ENCODE measurements at places on chromosomes 2 and 18. TPM values are rescaled to one million over a fixed set of nuclear protein-coding genes. Genes with fewer than 3 reads are reported as not detected.

ADNP2 gene
- 43.6 TPM for total RNA-seq

TSPYL6 gene
- not detected for total RNA-seq

GRCh38 chr2:232843834-232844233, 26.2 kb upstream of the SNORC start:
- no peak for DNase-seq
- peaks cover 79% of the 10 kb centered on the region for H3K36me3 ChIP-seq
- H3K27ac ChIP-seq: no peak overlapping the region
- H3K27me3 ChIP-seq: no peaks in the 10 kb centered on the region
- peaks cover 12% of the 10 kb centered on the region for H3K4me1 ChIP-seq

DARS1 gene
- 51.8 TPM for total RNA-seq

DNA sequence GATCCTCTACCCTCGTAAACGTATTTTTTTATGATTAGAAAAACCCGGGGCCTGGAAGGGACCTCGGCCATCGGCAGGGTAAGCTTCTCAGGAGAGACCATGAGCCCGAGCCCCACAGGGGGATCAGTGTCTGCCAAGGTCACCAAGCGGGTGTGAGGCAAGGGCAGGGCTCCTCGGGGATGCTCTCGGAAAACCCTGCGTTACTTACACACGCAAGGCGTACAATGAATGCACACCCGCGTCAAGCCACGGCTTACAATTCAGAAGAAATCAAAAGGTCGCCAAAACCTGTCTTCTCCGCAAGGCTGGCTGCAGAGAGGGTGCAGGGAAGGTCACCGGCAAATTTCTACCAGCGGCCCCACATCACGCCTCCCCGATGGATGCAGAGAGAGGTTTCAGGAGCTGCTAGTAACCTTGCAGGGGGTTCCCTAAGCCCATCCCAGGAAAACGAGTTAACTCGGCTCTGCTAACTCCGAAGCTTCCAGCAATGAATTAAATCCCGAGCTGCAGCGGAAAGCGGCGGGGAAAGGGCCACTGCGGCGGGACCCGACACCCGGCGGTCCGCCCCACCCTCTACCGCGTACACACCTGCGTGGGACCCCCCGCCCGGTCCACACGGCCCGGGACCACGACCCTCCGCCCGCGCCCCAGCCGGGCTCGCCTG, 638 bp downstream of the ST3GAL5 start:
- H3K4me3 ChIP-seq: peak overlapping the region; percentile 80
- H3K36me3 ChIP-seq: peaks cover 3% of the 10 kb centered on the region
- peak; percentile 5 for DNase-seq

COL4A3 gene
- not detected for total RNA-seq

GRCh38 chr18:22057908-22058527, 111.4 kb upstream of the GATA6 start:
- no peaks in the 10 kb centered on the region for H3K27me3 ChIP-seq
- no peaks in the 10 kb centered on the region for H3K36me3 ChIP-seq
- no peak for DNase-seq
- H3K4me1 ChIP-seq: no peaks in the 10 kb centered on the region
- no peak overlapping the region for H3K4me3 ChIP-seq
- no peak overlapping the region for H3K27ac ChIP-seq

DNA sequence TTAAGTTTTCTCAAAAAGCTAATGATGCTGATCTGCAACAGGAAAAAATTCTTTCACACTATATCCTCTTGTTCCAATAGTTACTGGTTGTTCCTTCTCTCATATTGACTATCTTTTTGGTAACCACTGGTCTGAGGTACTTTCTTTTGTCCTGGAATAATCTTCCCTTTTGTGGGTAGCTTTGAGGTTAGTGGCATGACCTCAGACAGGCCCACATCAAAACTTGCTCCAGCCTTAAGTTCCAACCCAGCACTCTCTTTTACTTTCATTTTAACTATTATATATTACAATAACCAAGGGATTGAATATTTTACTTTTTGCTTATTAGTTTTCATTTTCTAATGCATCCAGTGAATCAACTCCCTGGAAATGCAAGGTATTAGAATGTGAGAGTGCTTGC, 9.5 kb downstream of the REG1A start:
- H3K27me3 ChIP-seq: no peaks in the 10 kb centered on the region
- no peak overlapping the region for H3K4me3 ChIP-seq
- no peaks in the 10 kb centered on the region for H3K4me1 ChIP-seq
- H3K27ac ChIP-seq: no peak overlapping the region
- DNase-seq: no peak
- no peaks in the 10 kb centered on the region for H3K36me3 ChIP-seq

GRCh38 chr18:51578406-51578980, 381.0 kb upstream of the MEX3C start:
- no peak overlapping the region for H3K27ac ChIP-seq
- no peaks in the 10 kb centered on the region for H3K4me1 ChIP-seq
- no peak for DNase-seq

CD8B2 gene
- not detected for total RNA-seq

- DNase-seq: peak; percentile 90
- H3K27ac ChIP-seq: peak overlapping the region; percentile 95
- peaks cover 7% of the 10 kb centered on the region for H3K36me3 ChIP-seq
- H3K4me1 ChIP-seq: peaks cover 59% of the 10 kb centered on the region
- H3K4me3 ChIP-seq: peak overlapping the region; percentile 73
Measured at GRCh38 chr18:79405781-79406575, 10.2 kb downstream of the NFATC1 start.

- DNase-seq: no peak
- no peak overlapping the region for H3K27ac ChIP-seq
- H3K36me3 ChIP-seq: peaks cover 23% of the 10 kb centered on the region
- no peaks in the 10 kb centered on the region for H3K27me3 ChIP-seq
- no peaks in the 10 kb centered on the region for H3K4me1 ChIP-seq
Measured at GRCh38 chr2:178899656-178900055, 92.4 kb upstream of the TTN start.

DNA sequence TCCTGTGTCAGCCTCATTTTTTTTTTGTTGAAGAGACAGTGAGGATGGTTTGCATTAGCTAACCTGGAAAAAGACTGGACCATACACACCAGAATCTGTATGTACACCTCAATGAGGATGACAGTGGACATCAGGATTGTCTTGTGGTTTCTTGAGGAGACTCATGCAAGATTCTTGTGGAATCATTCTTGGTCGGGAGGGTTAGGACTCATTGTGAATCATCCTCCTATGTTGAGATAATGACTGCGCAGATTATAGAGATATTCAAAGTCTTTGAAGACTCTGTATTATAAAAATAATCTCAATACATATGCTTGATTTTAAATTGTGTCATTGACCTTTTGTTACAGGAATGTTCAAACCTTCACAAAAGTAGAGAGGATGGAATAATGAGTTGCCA, 49.1 kb upstream of the DOCK10 start:
- no peak overlapping the region for H3K4me3 ChIP-seq
- H3K4me1 ChIP-seq: no peaks in the 10 kb centered on the region
- no peaks in the 10 kb centered on the region for H3K36me3 ChIP-seq
- no peak overlapping the region for H3K27ac ChIP-seq

DNA sequence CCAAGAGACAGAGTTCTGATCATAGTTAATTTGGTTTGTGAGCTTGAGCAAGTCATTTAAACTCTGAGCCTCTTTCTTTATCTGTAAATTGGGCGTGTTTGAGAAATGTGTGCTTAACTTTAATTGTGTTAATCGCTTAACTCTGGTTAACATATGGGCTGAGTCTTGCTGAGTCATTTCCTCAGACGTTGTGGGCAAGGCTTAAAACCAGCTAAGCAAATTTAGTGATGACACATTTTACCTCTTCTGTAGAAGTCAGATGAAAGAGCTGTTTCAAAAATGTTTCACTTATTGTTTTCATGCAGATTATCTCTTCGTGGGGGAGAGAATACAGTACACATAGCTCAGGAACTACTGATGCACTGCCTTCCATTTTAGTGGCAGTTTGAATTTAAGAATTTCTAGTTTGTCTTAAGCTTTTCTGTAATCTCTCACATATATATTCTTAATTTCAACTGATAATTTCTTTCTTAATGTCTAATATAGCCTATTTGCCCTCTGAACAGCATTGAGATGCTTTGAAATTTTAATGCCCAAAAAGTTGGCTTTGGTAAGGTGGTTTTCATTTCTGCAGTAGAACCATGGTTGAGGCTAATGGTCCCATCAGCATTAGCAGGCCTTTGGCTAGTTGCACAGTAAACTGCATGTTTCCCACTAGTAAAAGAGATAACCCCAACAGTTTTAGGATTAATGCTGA, 34.9 kb downstream of the RAB10 start:
- H3K27ac ChIP-seq: peak overlapping the region; percentile 72
- peak overlapping the region; percentile 39 for H3K4me3 ChIP-seq
- peaks cover 30% of the 10 kb centered on the region for H3K4me1 ChIP-seq

NPHP1 gene
- total RNA-seq: not detected

GRCh38 chr2:41949091-41949882, 98.5 kb upstream of the PKDCC start:
- no peak for DNase-seq
- no peaks in the 10 kb centered on the region for H3K36me3 ChIP-seq
- H3K4me3 ChIP-seq: no peak overlapping the region
- H3K4me1 ChIP-seq: no peaks in the 10 kb centered on the region
- H3K27me3 ChIP-seq: peaks cover 2% of the 10 kb centered on the region

RGPD3 gene
- total RNA-seq: 0.44 TPM

DNA sequence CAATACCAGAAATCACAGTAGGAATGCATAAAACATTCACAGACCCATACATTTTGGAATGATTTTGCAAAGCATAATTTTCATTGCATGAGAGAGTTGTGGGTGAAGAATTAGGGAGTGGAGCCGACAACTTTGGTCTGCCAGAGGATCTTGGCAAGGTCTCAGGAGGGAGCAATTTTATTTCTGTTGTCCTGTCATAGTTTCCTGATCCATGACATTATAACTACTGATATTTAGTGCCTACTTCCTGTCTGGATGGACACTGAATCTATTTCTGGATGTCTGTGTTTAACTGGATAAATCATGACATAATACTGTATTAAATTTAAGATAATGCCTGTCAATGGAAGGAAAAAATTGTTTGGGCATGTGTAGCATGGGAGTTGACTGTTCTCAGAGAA, 2.4 kb downstream of the ITGA4 start:
- H3K4me3 ChIP-seq: peak overlapping the region; percentile 94
- peak overlapping the region; percentile 81 for H3K27ac ChIP-seq
- DNase-seq: no peak
- H3K27me3 ChIP-seq: peaks cover 2% of the 10 kb centered on the region

GRCh38 chr2:217890445-217890844, 112.3 kb downstream of the TNS1 start:
- H3K36me3 ChIP-seq: no peaks in the 10 kb centered on the region
- no peaks in the 10 kb centered on the region for H3K4me1 ChIP-seq
- H3K27ac ChIP-seq: no peak overlapping the region
- no peak overlapping the region for H3K4me3 ChIP-seq

- no peak overlapping the region for H3K4me3 ChIP-seq
- H3K4me1 ChIP-seq: no peaks in the 10 kb centered on the region
- H3K27me3 ChIP-seq: no peaks in the 10 kb centered on the region
- no peak overlapping the region for H3K27ac ChIP-seq
- DNase-seq: peak; percentile 74
Measured at GRCh38 chr18:58135701-58136331, 91.8 kb downstream of the NEDD4L start.

- H3K27ac ChIP-seq: no peak overlapping the region
- H3K36me3 ChIP-seq: no peaks in the 10 kb centered on the region
- DNase-seq: no peak
- no peaks in the 10 kb centered on the region for H3K27me3 ChIP-seq
Measured at GRCh38 chr2:231364961-231365810, 30.3 kb upstream of the B3GNT7 start.

DYNAP gene
- not detected for total RNA-seq

GRCh38 chr2:207565736-207566500, 36.2 kb downstream of the CREB1 start:
- no peak overlapping the region for H3K27ac ChIP-seq
- no peaks in the 10 kb centered on the region for H3K4me1 ChIP-seq
- no peaks in the 10 kb centered on the region for H3K27me3 ChIP-seq
- H3K4me3 ChIP-seq: no peak overlapping the region

GBX2 gene
- total RNA-seq: not detected

DNA sequence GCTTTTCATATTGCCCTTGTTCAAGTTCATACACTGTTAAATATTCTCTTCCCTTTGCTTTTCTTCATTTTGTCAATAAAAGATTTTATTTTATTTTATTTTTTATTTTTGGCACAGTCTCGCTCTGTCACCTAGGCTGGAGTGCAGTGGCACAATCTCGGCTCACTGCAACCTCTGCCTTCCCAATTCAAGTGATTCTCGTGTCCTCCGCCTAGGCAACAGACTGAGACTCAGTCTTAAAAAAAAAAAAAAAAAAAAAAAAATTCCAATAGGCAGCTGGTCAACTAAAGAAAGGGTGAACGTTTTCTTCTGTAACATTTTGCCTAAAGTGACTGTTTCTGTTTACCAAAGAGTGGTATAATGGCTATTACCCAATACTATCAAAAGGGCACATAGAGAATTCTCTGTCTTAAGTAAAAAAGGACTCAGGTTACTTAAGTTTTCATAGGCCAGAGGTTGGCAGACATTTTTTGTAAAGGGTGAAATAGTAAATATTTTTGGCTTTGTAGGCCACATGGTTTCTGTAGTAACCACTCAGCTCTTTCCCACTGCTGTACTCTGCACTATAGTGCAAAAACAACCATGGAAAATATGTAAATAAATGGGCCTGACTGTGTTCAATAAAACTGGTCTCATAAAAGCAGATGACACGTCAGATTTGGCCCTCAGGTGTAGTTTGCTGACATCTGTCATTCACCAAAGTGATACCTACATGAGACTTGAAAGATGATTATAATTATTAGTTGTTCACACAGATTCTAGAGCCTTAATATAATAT, 113.4 kb downstream of the MIB1 start:
- DNase-seq: no peak
- H3K36me3 ChIP-seq: peaks cover 44% of the 10 kb centered on the region
- no peak overlapping the region for H3K4me3 ChIP-seq
- no peaks in the 10 kb centered on the region for H3K4me1 ChIP-seq
- no peak overlapping the region for H3K27ac ChIP-seq
- H3K27me3 ChIP-seq: no peaks in the 10 kb centered on the region

GRCh38 chr2:57443086-57443485, 603.5 kb upstream of the VRK2 start:
- H3K27ac ChIP-seq: no peak overlapping the region
- DNase-seq: no peak
- no peaks in the 10 kb centered on the region for H3K4me1 ChIP-seq
- H3K4me3 ChIP-seq: no peak overlapping the region

GRCh38 chr2:69815717-69816116, 13.7 kb upstream of the GMCL1 start:
- H3K27ac ChIP-seq: no peak overlapping the region
- no peak overlapping the region for H3K4me3 ChIP-seq
- H3K4me1 ChIP-seq: peaks cover 9% of the 10 kb centered on the region
- H3K36me3 ChIP-seq: peaks cover 1% of the 10 kb centered on the region

LIPG gene
- total RNA-seq: not detected

DNA sequence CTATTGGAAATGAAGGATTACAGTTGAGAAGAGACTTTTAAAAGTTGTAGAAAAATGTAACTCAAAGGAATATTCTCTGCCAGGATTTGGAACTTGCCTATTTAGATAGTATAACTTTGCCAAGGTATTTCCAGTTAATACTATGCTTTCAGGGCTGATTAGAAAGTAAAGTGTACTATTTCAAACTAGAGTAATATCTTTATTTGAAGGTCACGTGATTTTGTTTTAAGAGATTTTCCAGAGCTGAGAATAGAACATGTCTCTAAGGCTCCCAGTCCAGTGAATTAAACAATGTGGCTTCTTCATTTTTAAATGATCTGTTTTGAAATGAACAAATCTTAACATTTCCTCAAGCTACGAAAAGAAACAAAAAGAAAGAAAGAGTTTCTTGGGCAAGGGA, 53.9 kb downstream of the CCDC148 start:
- H3K36me3 ChIP-seq: no peaks in the 10 kb centered on the region
- no peak overlapping the region for H3K27ac ChIP-seq
- H3K27me3 ChIP-seq: no peaks in the 10 kb centered on the region

GRCh38 chr2:207778298-207778882, 8.7 kb upstream of the FZD5 start:
- DNase-seq: no peak
- no peak overlapping the region for H3K4me3 ChIP-seq
- H3K27ac ChIP-seq: no peak overlapping the region
- H3K27me3 ChIP-seq: no peaks in the 10 kb centered on the region
- no peaks in the 10 kb centered on the region for H3K4me1 ChIP-seq
